GM04503 (cell line): ENCODE measurements at places on chromosomes 6 and 20.

- DNase-seq = no peak
Measured at GRCh38 chr20:63167026-63167917, 48.7 kb downstream of the YTHDF1 start.

DNA sequence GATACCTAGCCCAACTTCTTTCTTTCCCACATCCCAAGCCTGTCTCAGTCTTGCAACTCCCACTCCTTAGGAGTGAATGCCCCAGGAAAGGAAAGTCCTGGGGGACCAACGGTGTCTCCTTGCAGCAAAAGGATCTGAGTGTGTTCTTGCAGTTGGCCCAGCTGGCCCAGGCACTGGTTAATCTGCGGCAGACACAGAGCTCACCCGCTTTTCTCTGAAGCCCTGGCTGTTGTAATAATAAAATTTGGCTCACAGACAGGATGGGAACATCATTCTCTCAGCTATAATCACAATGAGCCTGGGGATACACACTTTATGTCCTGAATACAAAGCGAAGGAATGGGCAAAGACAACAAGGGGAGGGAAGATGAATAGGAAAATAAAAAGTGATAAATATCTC is 287.0 kb upstream of the PRND start:
- DNase-seq = peak; percentile 51

DNA sequence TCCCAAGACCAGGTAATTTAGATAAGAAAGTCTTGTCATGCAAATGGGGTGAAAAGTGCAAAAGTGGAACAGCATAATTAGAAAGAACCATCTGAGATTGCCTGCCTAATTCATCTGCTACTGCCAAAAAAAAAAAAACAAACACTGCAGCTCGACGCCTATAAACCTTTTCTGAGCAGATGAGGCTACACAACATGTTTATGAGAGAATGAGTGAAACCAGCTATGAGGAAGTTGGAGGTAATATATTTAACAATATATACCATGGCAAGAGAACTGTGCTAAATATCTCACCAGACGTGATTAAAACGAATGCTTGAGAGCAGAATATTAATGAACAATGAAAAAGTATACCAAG is 50.0 kb downstream of the LAMA4 start:
- no peak for DNase-seq

DNA sequence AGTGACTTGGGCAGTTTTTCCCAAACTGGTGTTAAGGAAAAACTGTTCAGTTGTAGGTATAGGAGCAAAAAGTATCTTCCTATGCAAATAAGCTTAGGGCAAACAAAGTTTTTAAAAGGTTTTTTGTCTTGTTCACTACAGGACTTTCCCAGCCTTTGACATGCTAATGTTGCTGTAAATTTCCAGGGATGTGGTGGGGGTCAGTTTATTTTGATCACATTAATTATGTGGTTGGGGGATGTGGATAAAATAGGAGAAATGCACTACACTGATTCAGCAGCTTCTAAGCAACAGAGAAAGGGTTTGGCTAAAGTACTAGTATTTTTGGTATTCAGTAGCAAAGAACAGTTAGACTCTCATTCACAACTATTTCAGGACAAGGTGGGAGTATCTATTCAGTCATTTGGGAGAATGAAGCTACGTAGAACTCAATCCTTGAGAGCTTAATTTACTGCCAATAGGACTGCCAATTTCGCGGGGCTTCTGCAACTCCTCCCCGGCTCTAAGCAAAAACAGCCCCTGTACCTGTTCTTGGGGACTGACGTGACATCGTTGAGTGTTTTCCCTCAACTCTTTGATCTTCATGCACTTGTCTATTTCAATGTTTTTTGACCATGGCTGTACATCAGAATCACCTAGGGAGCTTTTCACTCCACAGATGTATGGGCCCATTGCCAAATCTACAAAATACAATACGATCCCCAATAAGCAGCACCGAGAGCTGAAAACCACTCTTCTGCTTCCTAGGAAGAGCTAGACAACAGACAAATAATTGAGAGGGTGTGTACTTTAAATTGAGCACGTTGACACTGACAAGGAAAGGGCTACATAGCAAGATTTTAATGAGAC is 94.8 kb upstream of the NHSL1 start:
- DNase-seq = no peak

- DNase-seq = no peak
Measured at GRCh38 chr6:56513631-56514030, 129.1 kb downstream of the DST start.

- no peak for DNase-seq
Measured at GRCh38 chr6:137766596-137767370, 100.3 kb upstream of the TNFAIP3 start.

DNA sequence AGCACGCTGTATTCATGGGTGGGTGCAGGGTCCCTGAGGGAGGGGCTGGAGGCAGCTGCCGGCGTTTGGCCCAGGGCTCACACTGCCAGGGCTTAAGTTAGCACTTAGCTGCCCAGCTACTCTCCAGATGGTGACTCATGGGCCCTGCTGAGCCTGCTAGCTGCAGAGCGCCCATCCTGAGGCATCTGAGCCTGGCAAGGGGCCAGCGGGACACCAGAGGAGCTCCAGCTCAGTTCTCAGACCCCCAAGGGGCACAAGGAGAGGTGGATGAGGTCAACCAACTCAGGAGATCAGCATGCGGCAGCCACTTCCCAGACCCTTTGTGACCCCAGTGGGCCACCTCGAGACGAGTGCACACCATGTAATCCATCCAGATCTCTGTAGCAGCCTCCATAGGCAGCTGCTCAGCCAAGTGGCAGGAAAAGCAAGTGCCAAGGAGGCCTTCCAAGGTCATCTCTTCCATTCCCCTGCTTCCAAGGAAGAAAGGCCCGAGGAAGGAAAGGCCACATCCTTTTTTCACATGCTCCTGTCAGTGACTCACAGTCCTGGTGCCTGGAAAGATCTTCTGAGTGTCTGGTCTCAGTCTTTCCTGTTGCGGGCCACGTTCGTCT is 35.3 kb downstream of the FOXP4 start:
- peak; percentile 58 for DNase-seq

DNA sequence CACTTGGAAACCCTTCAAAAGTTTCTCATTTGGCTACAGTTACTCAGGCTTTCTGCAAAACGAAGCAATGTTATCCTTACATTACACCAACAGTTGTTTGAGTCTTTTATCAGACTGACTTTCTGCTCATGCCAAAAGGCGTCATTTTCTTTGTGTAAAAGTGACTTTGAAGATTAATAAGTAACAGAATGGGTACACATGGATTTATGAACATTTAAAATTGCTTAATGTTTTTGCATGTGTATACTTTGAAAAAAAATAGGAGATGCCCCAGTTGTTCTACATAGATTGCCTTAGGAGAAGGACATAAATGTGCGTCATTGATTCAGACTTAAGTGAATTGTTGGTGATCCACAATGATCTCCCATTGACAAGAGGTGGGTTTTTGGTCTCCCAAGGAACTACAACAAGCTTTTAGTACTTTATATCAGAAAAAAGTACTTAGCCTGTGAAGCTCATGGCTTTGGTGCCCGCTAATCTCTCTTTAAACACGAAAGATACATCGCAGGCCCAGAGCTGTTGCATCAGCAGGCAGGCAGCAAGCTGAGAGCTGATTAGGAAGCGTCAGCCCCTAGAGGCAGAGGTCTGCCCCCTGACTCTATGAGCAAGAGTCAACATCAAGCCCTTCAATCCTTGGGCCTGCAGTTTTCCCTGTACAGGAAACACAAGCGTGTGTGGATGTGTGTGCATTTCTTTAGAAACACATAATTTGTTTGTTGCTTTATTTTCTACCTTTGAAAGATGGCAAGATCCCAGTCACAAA is 45.9 kb downstream of the SLC22A3 start:
- DNase-seq = no peak

GRCh38 chr6:37826188-37826587 is 6.7 kb downstream of the ZFAND3 start:
- DNase-seq = no peak

GRCh38 chr6:21384216-21384615 is 209.3 kb upstream of the SOX4 start:
- DNase-seq = no peak

DNA sequence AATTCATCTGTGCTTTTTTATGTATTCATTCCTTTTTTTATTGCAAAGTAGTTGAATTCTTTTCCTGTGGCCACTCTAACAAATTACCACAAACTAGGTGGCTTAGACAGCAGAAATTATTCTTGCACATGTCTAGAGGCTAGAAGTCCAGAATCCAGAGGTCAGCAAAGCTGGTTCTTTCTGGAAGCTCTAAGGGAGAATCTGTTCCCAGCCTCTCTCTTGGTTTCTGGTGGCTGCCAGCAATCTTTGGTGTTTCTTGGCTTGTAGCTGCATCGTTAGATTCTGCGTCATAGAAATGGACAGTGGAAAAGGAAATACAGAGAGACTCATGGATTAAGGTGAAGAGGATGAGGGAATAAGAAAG is 39.3 kb downstream of the GSTA2 start:
- DNase-seq = peak; percentile 91

DNA sequence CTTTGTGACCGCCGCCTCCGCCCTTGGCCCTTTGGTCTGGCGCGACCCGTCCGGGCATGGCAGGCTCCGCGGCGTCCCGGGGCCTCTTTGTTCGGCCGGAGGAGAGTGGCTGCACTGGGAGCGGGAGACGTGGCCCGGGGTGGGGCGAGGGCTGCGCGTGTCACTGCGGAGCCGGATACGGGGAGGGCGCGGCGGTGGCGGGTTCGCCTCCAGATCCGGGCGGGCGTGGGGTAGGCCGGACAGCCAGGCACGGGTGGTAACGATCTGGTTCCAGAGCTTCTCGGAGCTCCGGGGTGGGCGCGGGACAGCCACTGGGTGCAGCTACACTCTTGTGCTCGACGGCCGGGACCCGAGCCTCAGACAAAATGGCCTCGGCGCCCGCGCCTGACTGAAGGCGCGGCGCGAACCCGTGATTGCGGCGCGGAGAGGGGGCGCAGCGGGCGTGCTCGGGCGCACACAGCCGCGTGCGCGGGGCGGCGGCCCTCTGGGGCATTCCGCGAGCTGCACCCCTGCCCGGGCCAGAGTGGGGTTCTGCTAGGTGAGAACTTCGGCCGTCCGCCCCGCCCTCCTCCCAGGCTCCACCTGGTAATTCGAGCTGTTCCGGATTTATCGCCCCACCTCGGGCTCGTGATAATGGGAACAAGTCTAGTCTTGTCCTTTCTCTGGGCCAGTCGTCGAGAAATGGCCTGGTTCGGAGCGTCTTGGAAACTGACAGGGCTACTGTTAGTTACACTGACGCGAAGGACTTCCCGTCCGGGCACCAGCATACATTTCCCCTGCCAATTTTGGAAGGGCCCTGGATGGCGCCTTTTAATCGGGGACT is 1.0 kb downstream of the LOC128125822 start:
- peak; percentile 41 for DNase-seq

GRCh38 chr20:52103335-52103912 is 88.2 kb downstream of the ZFP64 start:
- no peak for DNase-seq

- DNase-seq = no peak
Measured at GRCh38 chr6:82410151-82410648, 46.6 kb downstream of the TPBG start.

GRCh38 chr20:42886801-42887200 is 302.9 kb downstream of the PTPRT start:
- DNase-seq = no peak

DNA sequence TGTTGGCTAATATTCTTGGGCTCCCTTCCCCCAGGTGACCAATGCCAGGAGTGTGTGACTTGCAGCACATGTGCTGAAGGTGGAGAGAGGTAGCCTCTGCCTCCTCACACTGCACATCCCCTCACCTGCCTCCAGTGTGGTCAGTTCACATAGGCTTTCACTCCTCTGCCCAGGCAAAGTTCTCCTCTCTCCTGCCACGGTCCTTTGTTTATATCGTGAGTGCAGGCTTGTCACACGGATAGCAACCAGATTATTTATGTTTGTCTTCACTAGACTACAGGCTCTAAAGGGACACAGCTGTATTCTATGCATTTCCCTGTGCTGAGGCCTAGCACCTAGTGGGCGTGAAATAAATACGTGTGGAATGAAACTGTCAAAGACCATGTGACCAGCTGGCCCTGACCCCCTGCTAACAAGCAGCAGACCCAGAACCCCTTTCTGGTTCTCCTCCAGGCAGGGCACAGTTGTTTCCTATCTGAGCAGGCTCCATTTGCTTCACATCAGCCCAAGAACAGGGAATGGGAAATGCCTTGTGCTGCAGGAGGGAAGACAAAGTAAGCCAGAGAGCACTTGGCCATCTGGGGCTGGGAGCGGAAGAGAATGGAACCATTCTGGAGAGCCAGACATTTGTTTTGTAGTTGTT is 42.3 kb downstream of the UNC5CL start:
- no peak for DNase-seq

DNA sequence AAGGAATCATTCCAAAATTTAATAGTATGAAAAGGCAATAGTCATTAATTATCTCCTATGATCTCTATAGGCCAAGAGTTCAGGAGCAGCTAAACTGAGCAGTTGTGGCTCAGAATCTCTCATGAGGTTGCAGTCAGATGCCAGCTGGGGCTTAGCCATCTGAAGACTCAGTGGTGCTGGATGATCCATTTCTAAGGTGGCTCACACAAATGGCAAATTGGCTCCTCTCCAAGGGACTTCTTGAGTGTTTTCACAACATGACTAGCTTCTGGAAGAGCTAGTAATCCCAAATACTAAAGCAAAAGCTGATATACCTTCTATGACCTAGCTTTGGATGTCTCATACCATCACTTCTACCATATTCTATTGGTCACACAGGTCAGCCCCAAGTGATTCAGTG is 104.2 kb downstream of the HAO1 start:
- no peak for DNase-seq

DNA sequence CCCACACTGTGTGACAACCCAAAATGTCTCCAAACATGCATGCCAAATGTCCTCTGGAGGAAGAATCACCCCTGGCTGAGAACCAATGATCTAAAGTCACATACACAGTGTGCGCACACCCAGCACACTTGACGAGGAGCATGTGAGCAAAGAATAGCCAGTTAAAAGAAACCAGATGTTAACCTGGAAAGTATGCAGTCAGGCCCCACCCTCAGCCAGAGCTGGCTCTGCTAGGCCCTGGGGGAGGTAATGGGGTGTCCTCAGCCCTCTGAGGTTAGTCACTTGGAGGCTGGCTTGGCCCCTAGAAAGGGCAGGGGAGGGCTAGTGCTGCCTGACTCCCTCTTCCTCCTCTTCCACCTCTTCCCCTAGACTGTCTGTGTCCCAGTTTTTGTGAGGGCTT is 15.2 kb upstream of the GUCA1A start:
- peak; percentile 49 for DNase-seq

DNA sequence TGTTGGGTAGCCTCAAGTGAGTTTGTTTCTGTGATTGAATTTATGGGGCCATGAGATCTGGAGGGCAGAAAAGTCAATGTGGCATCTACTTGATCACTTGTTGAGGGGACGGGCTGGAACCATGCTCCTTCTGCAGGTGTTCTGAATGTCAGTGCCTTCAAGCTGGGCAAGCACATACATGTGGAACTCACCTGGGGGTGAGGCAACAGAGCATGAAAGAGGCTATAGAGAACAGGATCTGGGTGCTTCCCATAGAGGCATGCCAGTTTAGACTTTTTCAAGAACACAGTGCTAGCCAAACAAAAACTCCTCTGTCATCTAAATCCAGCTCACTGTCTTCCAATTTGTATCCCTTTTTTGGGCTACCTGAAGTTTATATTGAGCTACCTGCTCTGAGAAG is 77.8 kb upstream of the SLC35B3 start:
- no peak for DNase-seq

- no peak for DNase-seq
Measured at GRCh38 chr6:137877606-137878005, 10.5 kb downstream of the TNFAIP3 start.

GRCh38 chr6:21858076-21858475 is 264.5 kb downstream of the SOX4 start:
- DNase-seq = no peak

GRCh38 chr6:37095997-37096396 is 74.0 kb upstream of the PIM1 start:
- no peak for DNase-seq
